ENCODE measurements at places on chromosomes 1 and 21. TPM values are rescaled to one million over a fixed set of nuclear protein-coding genes. Genes with fewer than 3 reads are reported as not detected.

GRCh38 chr1:222073307-222073995, 331.6 kb upstream of the DUSP10 start:
- DNase-seq: no peak

- no peak for DNase-seq
Measured at GRCh38 chr1:39936724-39937491, 18.0 kb upstream of the MFSD2A start.

DNA sequence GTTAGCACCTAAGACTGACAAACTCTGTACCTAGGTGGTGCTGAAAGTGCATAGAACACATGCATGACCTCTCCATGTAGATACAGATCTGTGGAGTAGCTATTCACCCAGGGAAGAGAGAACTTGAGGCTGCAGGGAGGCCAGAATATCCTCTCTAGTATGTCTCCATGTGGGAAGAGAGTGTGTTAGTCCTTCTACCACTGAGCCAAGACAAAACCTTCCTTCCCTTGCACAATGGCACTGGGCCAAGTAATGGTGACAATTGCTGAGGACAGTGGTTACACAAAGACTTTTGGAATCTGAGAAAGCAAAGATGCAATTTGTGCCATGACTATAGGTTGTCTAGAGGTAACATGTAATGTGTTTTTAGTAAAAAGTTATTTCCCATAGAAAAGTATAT, 52.3 kb downstream of the C1orf198 start:
- no peak for DNase-seq

DNA sequence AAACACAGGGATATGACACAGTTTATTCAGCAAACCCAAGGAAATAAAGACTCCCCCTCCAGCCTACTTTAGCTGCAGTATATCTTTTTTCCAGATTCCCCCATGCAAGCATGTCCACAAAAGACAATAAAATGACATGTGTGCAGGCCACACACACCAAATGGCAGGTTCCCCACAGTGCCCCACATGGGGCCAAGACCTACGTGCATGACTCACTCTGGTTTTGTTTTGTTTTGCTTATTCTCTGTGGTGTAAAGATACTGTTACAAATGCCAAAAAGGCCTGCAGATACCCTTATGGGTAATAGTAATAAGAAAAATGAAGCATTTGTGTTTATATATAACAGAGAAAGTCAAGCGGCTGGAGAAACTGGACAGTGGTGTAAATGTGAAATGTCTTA, 71.6 kb downstream of the RD3 start:
- no peak for DNase-seq

DNA sequence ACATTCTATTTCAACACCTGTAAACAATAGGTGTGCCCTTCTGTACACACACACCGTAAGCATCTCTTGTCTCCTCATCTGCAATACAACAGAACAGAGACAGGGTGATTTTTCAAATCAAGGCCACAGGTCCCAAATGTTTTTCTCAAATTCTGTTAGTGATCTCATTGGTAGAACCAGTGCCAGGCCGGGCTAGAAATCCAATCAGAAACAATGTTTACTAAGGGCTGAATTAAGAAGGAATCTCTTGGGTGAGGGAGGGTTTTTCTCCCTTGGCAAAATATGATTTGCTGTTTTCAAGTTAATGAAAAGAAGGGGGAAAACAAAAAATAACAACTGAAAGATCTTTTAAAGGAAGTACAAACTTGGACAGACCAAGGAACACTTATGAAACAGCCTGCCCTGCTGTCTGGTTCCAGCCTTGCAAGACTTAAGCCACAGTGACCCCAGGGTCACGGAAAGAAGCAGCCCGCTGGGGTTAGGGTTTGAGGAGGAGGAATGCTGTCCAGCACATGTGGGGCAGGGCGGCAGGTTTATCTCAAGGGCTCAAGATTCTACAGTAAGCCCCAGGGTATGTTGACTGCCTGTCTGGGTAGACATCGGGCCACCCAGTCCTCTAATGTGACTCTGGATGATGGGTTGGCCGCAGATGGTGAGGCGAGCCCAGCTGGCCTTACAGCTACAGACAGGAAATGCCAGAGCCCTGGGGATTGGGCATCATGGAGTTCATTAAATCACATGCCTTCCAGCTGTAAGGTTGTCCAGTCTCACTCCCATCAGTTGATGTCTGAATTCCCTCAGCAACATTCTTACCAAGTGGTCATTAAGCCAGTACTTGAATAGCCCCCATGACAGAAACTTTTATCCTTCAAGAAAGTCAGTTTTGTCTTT, 73.3 kb upstream of the SLC44A3 start:
- no peak for DNase-seq

- DNase-seq: no peak
Measured at GRCh38 chr1:60662486-60663044, 419.8 kb upstream of the NFIA start.

- no peak for DNase-seq
Measured at GRCh38 chr1:61201035-61201434, 118.7 kb downstream of the NFIA start.

DNA sequence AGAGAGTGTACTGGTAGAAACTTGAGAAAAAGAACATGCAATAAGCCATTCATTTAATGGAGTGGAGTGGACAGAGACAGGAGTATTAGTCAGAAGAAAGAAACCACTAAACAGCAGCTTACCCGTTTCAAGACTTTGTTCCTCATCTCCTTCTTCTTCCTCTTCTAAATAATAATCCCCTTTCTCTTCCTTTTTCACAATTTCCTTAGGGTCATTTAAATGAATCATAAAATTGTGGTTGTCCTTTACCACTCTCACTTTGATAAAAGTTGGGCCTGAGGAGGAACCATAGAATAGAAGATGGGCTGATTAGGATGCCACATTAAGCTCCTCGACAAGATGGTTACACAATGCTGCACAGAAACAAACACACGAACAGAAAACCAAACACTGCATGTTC, 109.6 kb downstream of the WDR3 start:
- no peak for DNase-seq

- DNase-seq: no peak
Measured at GRCh38 chr1:84755216-84755615, 65.0 kb upstream of the SSX2IP start.

- DNase-seq: no peak
Measured at GRCh38 chr1:58149271-58149812, 397.2 kb downstream of the OMA1 start.

- no peak for DNase-seq
Measured at GRCh38 chr1:111956155-111956771, 33.2 kb downstream of the KCND3 start.

DNA sequence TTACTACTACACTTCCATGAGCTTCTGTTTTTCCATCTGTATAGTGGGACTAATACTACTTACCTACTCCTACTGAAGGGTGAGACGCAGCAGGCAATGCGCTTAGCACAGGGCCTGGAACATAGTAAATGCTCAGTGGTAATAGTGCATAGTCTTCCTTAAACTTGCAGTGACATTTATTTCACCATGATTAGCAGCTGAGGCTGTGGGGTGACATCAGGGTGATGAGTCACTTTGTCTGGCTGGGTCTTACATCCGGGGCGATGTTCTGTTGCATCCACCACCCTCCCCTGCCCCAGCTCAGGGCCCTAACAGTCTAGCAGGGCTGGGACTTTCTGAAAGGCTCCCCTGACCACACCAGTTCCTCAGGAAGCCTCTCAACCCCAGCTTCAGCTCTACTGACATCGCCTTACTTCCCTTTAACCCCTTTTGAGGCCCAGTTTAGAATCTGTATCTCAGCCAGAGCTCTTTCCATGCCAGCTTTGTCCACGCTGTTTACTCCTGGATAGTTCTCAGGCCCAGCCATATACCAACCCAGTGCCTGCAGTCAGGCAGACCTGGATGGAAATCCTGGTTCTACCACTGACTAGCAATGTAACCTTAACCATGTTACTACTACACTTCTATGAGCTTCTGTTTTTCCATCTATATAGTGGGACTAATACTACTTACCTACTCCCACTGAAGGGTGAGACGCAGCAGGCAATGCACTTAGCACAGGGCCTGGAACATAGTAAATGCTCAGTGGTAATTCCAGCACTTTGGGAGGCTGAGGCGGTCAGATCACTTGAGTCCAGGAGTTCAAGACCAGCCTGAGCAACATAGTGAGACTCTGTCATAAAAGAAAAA, 66.3 kb downstream of the CD58 start:
- peak; percentile 45 for DNase-seq

GRCh38 chr1:103129796-103130195, 21.5 kb upstream of the COL11A1 start:
- DNase-seq: no peak

DNA sequence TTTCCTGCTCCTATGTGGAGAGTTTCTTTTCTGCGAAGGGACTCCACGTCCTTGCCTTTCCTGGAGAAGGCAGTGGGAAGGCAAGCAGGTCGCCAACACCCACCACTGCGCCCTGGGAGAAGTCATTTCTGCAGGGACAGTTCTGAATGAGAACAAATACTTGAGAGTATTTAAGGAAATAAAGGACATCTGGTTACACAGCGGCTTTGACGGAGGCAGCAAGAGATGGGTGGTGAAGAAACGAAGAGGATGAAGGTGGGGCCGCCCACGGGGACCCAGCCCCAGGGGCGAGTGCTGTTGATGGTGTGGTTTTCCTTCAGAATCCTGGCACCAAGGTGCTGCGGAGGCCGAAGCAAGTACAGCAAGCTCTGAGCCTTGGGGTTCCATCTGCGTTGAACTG, 75.5 kb downstream of the PSMG1 start:
- DNase-seq: no peak

GRCh38 chr1:150479370-150479769, 7.8 kb upstream of the TARS2 start:
- no peak for DNase-seq

GRCh38 chr1:235649368-235650163, at the start of gene GNG4:
GNG4 (minus strand) TSS chr1:235649784; CDS start chr1:235583838, 65,946 bp downstream.
- DNase-seq: no peak

GRCh38 chr1:170521818-170522217, 10.1 kb upstream of the GORAB start:
- DNase-seq: no peak

GRCh38 chr1:164668491-164669400, 109.8 kb downstream of the PBX1 start:
- DNase-seq: no peak

- DNase-seq: no peak
Measured at GRCh38 chr1:71461416-71461815, 380.6 kb upstream of the ZRANB2 start.

DNA sequence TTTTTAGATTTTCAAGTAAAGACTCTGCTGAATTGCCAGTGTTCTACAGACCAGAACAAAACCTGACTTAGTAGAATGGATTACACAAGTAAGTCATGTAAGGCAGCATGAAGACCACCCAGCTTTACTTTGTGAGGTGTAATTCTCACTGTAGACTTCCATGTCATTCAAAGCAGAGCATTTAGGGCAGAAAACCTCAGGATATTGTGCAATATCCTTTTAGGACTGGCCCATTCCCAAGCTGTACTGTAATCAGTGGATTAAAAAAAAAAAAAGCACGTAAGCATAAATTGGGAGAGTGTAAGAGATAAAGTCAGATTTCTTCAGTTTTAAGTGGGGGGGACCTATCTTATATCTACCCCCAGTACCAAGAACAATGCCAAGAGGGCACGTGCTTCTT, 380.5 kb upstream of the PRMT6 start:
- no peak for DNase-seq

DNA sequence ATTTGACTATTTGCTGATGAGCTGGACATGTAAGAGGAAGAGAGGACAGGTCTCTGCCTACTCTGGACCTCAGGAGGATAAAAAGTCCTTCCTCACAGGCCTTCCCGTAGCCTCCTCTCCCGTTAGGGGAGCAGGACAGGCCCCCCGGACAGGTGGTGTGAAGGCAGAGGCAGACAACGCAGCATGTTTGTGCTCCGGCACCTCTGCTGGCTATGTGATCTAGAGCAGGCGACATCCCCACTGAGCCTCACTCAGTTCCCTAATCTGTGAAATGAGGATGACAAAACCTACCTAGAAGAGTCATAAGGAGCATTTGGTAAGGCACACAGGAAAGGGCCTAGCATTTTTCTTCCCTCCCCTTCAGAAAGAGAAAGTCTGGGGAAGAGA, 34.8 kb downstream of the KIAA1614 start:
- DNase-seq: no peak

DNA sequence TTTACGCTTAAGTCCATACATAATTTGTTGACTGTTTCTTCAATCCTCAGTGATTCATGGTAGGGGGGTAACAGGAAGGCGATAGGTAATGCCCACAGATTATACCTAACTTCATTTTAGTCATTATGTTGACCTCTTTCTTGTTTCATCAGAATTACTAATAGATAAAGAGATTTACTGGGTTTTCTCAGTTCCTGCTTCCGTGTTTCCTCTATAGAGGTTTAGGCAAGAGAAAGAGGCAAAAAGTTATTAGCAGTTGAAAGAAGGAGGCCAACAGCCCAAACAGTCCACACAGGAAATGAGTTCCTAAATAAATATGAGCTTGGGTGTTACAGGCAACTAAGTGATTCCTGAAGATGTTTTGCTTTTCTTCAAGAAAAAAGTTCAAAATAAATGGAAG, 17.9 kb upstream of the CLCA1 start:
- DNase-seq: no peak

DNA sequence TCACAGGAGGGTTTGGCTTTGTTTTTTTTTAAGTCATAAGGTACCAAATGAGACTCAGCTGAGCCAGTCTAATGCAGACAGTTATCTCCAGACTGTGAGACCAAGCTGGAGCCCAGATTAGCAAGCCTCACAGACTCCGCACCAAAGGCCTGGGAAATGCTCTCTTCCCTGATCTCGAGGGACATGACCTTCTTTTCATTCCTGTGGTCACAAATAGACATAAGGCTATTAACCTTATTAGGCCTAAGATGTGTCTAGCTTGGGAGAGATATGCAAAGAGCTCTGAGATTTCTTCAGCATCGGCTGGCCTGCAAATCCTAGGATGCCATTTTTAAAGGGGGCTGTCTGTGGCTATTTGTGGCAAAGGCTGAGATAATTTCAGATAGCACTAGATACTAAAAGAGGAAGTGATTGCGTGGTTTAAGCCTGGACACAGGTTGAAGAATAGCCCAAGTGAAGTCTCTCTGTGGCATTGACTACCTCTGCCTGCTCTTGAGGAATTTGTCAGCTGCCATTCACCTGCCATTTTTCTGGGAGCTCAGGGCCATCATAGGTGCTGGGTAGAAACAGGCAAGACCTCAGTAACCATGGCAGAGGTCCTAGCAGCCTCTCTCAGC, 301.3 kb downstream of the SIPA1L2 start:
- DNase-seq: no peak

GRCh38 chr21:44932408-44933181, 7.2 kb upstream of the SLX9 start:
- DNase-seq: no peak

Gene ANGPTL1
- total RNA-seq: 0.10 TPM

Gene AMY1C
- not detected for total RNA-seq

Gene NBPF6
- total RNA-seq: not detected

Gene TRAPPC3
- total RNA-seq: 54.7 TPM

Gene LPAR3
- total RNA-seq: 0.57 TPM

Gene CFH
- total RNA-seq: 75.6 TPM

Gene S100B
- not detected for total RNA-seq

Gene LAMC2
- total RNA-seq: 3.2 TPM

Gene BRDT
- not detected for total RNA-seq

Gene TTLL7
- 4.8 TPM for total RNA-seq

Gene TMEM125
- not detected for total RNA-seq

Gene BEST4
- total RNA-seq: not detected

Gene SLFNL1
- not detected for total RNA-seq

Gene AVPR1B
- not detected for total RNA-seq
